Kidney (tissue), 22 donors: ENCODE measurements at places on chromosomes 1 and 21. TPM values are rescaled to one million over a fixed set of nuclear protein-coding genes. Genes with fewer than 3 reads are reported as not detected.

- no peaks in the 10 kb centered on the region for H3K27me3 ChIP-seq
- DNase-seq, result no peak
- no peaks in the 10 kb centered on the region for H3K36me3 ChIP-seq
Observed at GRCh38 chr1:80731241-80731894, 1069.4 kb upstream of the ADGRL2 start.

- no peak overlapping the region for H3K27ac ChIP-seq
- no peak for DNase-seq
- no peak overlapping the region for H3K4me3 ChIP-seq
- no peaks in the 10 kb centered on the region for H3K4me1 ChIP-seq
Observed at GRCh38 chr21:27681841-27682240, 715.0 kb upstream of the ADAMTS5 start.

GRCh38 chr1:60898987-60899386, 183.4 kb upstream of the NFIA start:
- H3K27me3 ChIP-seq, result no peaks in the 10 kb centered on the region
- H3K27ac ChIP-seq, result no peak overlapping the region
- H3K36me3 ChIP-seq, result no peaks in the 10 kb centered on the region
- no peak overlapping the region for H3K4me3 ChIP-seq
- no peaks in the 10 kb centered on the region for H3K4me1 ChIP-seq

KCNT2 gene
- total RNA-seq, result 6.3 TPM

DNA sequence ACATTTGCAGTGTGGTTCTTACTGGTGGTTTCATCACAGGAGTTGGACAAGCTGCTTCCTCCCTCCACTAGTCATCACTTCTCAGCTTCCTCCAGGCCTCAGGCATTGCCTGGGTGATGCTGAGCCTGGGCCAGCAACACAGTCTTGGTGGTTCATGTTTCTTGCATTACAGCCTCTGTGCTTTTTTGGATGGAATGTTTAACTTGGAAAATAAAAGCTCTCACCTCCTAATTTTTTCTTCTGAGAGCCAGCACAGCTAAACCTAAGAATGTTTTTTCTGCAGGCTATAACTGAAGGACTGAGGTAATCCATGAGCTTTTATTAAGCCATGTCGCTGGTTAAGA, 66.1 kb upstream of the RHOU start:
- DNase-seq, result no peak
- H3K27me3 ChIP-seq, result no peaks in the 10 kb centered on the region
- H3K4me1 ChIP-seq, result no peaks in the 10 kb centered on the region
- no peak overlapping the region for H3K27ac ChIP-seq
- H3K36me3 ChIP-seq, result no peaks in the 10 kb centered on the region

NTMT2 gene
- not detected for total RNA-seq

C1orf50 gene
- 7.5 TPM for total RNA-seq

SPRR2B gene
- total RNA-seq, result not detected

KCNA3 gene
- total RNA-seq, result 6.7 TPM

DNA sequence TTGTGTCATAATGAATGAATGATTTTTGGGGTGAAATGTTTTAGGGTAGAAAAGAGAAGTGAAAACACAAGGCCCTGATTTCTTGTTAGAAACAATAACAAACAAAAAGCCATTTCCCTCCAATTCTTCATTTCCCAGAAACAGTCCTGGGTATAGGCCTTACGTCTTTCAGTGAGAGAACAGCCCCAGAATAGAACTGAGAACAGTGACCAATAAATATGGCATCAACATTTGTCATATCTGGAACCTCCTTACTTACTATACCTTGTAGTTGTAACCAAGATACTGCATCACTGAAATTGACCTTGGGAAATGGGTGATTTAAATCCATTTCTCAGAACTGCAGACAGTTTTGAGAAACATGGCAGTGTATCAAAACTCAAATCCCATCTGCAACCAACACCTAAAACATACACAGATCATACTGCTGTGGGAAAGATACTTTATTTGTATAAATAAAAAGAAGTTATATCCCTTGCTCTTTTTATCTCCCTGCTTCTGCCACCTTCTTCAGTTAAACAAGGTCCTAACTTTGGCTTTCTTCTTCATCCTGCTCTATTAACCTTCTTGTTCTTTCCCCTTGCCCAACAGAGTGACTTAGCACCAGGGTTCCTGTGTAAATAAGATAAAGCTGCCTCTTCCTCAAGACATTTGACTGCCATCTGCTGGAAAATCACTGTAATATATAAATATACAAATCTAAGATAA, 19.5 kb downstream of the XKR8 start:
- no peak for DNase-seq
- no peak overlapping the region for H3K27ac ChIP-seq
- H3K27me3 ChIP-seq, result no peaks in the 10 kb centered on the region
- H3K36me3 ChIP-seq, result peaks cover 6% of the 10 kb centered on the region

DNA sequence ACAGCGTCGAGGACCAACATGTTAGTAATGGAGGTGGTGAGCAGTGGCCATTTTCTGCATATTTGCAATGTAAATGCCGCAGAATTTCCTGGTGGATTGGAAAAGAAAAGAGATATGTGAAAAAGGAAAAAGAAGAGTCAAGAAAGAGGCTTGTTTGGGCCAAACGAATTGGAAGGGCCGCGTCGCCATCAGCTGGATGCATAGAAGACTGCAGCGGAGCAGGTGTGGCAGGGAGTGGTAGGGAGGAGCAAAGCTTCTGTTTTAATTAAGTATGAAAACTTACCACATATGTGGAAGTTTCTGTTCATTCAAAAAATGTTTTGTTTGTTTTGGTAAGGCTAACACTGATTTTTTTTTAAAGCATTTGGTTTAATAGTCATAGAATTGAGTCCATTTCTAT, 690.7 kb downstream of the NCAM2 start:
- no peak overlapping the region for H3K4me3 ChIP-seq
- H3K27me3 ChIP-seq, result no peaks in the 10 kb centered on the region
- no peak overlapping the region for H3K27ac ChIP-seq
- no peaks in the 10 kb centered on the region for H3K4me1 ChIP-seq

GRCh38 chr21:44093761-44094160, 13.4 kb upstream of the PWP2 start:
- H3K4me3 ChIP-seq, result no peak overlapping the region
- no peaks in the 10 kb centered on the region for H3K27me3 ChIP-seq
- no peak overlapping the region for H3K27ac ChIP-seq
- DNase-seq, result no peak

DPT gene
- 2.6 TPM for total RNA-seq

DNA sequence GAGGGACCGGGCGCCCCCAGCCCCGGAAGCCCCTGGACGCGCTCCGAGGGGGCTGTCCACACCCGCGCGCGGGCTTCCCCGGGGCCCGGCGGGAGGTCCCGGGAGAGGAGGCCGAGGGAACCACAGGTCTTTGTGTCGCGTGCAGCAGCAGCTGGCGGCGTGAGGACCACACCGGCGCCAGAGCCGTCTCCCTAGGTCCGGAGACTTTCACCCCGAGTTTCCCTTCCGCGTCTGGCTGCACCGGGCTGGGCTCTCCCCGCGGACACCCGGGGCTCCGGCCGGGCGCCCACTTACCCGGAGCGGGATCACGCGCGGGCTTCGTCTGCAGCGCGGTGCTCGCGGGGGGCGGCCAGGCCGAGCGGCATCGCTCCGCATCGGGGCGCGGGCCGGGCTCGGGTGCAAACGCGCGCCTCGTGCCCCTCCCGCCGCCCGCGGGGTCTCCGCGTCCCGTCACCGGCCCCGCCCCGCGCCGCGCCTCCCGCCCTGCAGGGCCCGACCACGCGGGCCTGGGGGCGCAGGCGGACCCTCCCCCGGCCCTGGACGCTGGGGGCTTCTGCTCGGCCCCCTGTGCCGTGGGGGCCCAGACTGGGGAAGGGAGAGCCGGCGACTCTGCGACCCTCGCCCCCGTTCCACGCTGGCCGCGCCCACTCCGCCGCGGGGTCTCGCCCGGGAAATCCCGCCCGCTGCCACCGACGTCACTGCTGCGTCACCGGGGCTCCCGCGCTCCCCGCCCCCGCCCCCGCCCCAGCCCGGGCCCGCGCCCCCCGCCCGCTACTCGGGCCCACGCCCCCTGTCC, at the start of gene GNG4:
Gene GNG4, minus strand, starts transcription at position 417 of the 796 bp plus-strand sequence. CDS start 65,946 bp downstream, outside the sequence.
- H3K27me3 ChIP-seq, result peaks cover 6% of the 10 kb centered on the region
- peak; percentile 83 for DNase-seq
- no peaks in the 10 kb centered on the region for H3K36me3 ChIP-seq
- no peak within 1 kb of the TSS for H3K27ac ChIP-seq
- H3K4me3 ChIP-seq, result peak within 1 kb of the TSS; percentile 42
- H3K4me1 ChIP-seq, result no peaks in the 10 kb centered on the region

- DNase-seq, result peak; percentile 91
- H3K4me1 ChIP-seq, result no peaks in the 10 kb centered on the region
- peaks cover 5% of the 10 kb centered on the region for H3K27me3 ChIP-seq
- H3K4me3 ChIP-seq, result peak within 1 kb of the TSS; percentile 98
Observed at GRCh38 chr1:94237291-94238226, at the start of gene ARHGAP29. TSS of gene ARHGAP29 (minus strand) at chr1:94237584. CDS start at chr1:94231611, 5,973 bp downstream.

DNA sequence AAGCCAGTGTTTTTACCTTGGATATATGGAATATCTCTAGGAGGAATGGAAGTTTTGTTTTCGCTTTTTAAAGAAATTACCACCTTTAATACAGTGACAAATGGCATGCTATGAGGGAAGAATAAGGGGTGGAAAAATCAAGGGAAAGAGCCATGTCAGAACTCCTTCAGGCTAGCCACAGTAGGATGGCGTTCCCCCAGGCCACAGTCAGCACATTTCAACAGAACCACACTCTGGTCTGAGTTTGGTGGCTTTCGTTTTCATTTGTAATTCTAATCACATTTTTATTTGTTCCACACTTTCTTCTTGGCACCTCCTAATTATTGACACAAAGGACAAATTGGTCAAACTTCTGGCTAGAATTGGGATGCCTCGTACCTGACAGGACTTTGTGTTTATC, 60.3 kb upstream of the RCOR3 start:
- H3K36me3 ChIP-seq, result no peaks in the 10 kb centered on the region
- H3K27me3 ChIP-seq, result no peaks in the 10 kb centered on the region
- H3K4me1 ChIP-seq, result no peaks in the 10 kb centered on the region

GRCh38 chr1:170067253-170067819, 7.2 kb downstream of the KIFAP3 start:
- no peak for DNase-seq
- no peaks in the 10 kb centered on the region for H3K27me3 ChIP-seq
- peaks cover 7% of the 10 kb centered on the region for H3K4me1 ChIP-seq
- H3K36me3 ChIP-seq, result no peaks in the 10 kb centered on the region
- peak overlapping the region; percentile 11 for H3K27ac ChIP-seq

GRCh38 chr21:25942135-25942534, 207.4 kb downstream of the GABPA start:
- no peaks in the 10 kb centered on the region for H3K36me3 ChIP-seq
- no peak for DNase-seq
- H3K4me3 ChIP-seq, result no peak overlapping the region
- H3K4me1 ChIP-seq, result no peaks in the 10 kb centered on the region

DNA sequence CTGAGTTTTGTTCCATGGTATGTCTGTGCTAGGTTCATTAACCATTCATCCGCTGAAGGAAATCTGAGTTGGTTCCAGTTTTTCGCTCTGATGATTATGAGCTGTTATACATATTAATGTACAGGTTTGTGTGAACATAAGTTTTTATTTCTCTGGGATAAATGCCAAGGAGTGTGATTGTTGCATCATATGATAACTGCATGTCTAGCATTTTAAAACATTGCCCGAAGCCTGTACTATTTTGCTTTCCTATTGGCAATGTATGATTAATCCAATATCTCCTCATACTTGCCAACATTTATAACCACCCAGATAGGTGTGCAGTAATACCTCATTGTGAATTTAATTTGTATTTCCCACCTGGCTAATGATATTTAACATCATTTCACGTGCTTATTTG, 322.7 kb downstream of the ZNF326 start:
- H3K36me3 ChIP-seq, result no peaks in the 10 kb centered on the region
- H3K27me3 ChIP-seq, result no peaks in the 10 kb centered on the region
- no peaks in the 10 kb centered on the region for H3K4me1 ChIP-seq
- H3K4me3 ChIP-seq, result no peak overlapping the region

DNA sequence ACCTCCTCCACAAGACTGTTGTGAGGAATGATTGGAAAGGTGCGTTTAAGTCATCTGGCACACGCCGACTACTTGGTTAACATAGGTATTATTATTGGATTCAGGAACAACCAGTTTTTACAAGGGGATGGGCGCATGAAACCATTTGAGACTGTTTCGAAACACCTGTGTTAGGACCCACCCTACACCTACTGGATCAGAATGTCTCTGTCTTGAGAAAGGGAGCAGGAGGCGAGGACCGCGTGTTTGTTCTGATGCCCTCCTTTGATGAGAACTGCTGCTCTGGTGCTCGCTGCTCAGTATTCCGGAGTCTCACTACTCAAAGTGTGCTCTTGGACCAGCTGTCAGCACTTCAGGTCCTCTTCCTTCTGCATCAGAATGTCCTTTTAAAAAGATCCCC, 7.3 kb downstream of the H6PD start:
- no peak for DNase-seq
- H3K27me3 ChIP-seq, result no peaks in the 10 kb centered on the region
- no peak overlapping the region for H3K27ac ChIP-seq
- no peaks in the 10 kb centered on the region for H3K36me3 ChIP-seq
- no peaks in the 10 kb centered on the region for H3K4me1 ChIP-seq
- no peak overlapping the region for H3K4me3 ChIP-seq

- no peak overlapping the region for H3K4me3 ChIP-seq
- DNase-seq, result no peak
- H3K36me3 ChIP-seq, result no peaks in the 10 kb centered on the region
- H3K27ac ChIP-seq, result no peak overlapping the region
Observed at GRCh38 chr1:203743091-203743571, 21.9 kb upstream of the LAX1 start.

CHRNB2 gene
- total RNA-seq, result 0.60 TPM

DNA sequence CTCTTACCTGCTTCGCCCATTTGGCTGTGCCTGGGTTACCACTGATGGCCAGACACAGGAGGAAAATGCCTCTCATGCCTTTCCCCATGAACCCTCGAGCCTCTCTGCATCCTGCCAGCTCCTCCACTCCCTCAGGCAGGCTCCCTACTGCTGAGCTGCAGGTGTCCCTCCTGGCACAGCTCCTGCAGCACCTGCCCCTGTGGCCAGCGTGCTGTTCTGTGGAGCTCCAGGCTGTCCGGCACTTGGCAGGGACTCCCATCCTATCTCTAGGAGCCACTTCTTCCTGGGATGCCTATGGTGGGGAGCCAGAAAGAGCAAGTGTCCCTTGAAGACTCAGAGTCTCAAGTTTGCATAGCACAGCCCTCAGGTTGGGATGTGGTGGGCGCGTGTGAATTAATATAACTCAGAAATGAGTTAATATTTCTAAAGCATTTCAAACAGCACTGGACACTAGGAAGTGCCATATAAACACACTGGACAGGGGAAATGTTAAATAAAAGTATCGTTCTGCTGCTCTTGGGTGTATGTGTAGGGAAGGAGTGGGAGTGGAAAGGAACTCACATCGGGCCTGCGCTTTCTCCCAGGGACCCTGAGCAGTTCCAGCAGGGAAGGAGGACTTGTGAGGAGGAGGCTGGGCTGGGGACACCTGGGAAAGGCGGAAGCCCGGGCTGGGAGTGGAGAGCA, 2.7 kb downstream of the LRRC71 start:
- H3K4me3 ChIP-seq, result no peak overlapping the region
- no peak overlapping the region for H3K27ac ChIP-seq
- no peaks in the 10 kb centered on the region for H3K36me3 ChIP-seq
- peaks cover 40% of the 10 kb centered on the region for H3K27me3 ChIP-seq
- H3K4me1 ChIP-seq, result no peaks in the 10 kb centered on the region
